AG09309 (cell line): ENCODE measurements at places on chromosomes 5 and 9.
A peak's percentile ranks its signal among the peaks of the same experiment; 100 is the strongest.

- no peak for DNase-seq
Measured at GRCh38 chr5:124203303-124203702, 543.1 kb downstream of the ZNF608 start.

- DNase-seq = no peak
Measured at GRCh38 chr9:98545021-98545420, 163.7 kb downstream of the GABBR2 start.

DNA sequence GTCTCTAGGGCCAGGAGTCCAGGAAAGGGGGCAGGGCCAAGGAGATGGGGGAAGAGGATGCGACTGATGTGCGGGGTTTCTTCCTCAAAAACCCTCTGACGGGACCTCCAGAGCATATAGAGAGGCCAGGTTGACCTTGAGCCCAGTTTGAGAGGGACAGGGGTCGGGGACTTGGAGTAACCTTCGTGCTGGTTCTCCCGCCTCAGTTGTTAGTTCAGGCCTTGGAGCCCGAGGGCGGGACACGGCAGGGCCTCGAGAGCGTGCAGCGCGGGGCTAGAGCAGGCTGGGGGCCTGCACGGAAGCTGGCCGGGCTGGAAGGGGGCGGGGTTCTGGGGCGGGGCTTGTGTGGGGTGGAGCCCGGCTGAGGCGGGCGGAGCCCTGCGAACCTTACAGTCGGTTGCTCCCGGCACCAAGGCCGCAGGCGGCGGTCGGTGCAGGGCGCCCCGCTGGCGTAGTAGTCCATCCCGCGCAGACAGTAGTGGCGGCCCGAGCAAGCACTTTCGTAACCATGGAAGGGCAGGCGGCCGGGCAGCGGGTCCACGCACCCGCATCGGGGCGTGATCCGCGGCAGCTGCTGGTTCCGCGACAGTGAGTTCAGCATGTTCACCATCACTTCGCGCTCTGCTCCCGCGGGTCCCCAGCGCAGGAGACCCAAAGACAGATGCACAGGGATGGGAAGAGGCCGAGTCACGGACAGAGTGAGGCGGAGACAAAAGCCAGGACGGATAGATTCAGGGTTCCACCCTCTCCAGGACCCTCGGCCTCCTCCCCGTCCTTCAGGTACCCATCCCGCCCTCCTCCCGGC is 4.0 kb upstream of the MYORG start:
- DNase-seq = no peak

DNA sequence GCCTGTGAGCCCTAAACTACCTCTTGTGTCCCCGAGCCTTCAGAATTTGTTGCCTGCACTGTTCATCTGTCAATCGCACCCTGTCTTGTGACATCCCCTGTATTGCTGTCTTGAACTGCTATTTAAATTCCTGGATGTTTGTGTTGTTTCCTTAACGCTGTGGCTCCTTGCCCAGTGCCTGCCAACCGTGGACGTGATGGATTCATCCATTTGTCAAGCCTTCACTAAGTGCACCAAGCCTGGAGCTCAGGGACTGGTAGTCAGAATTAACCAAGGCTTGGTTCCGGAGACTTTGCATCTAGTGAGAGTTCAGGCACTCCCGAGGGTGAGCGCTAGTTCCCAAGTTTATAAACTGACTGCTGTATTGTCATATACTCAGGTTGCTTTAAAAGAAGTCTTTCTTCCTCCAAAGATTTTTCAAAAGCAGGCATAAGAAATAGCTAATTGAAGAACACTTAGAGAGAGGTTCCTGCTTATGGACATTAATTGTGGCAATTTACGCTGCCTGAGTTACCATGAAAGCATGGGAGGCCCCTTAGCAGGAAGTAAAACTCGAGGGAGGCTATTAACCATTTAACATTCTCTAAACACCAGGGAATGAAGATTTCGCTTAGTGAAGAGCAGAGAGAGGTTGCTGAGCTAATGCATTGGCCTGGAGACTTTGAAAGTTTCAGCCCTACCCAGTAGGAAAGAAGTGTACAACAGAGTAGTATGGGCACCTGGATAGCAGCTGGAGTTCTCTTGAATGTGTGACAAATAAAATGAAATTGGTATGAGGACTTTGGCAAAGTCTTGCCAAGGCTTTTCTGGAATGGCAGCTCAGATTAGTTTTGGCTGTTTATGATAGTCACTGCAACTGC is 29.0 kb downstream of the RGS3 start:
- DNase-seq = no peak

GRCh38 chr5:141040771-141041426 is 10.3 kb upstream of the PCDHB1 start:
- DNase-seq = peak; percentile 17

GRCh38 chr9:121483049-121483448 is 16.6 kb downstream of the GGTA1 start:
- no peak for DNase-seq

- no peak for DNase-seq
Measured at GRCh38 chr9:99026271-99026955, 78.5 kb upstream of the TGFBR1 start.

DNA sequence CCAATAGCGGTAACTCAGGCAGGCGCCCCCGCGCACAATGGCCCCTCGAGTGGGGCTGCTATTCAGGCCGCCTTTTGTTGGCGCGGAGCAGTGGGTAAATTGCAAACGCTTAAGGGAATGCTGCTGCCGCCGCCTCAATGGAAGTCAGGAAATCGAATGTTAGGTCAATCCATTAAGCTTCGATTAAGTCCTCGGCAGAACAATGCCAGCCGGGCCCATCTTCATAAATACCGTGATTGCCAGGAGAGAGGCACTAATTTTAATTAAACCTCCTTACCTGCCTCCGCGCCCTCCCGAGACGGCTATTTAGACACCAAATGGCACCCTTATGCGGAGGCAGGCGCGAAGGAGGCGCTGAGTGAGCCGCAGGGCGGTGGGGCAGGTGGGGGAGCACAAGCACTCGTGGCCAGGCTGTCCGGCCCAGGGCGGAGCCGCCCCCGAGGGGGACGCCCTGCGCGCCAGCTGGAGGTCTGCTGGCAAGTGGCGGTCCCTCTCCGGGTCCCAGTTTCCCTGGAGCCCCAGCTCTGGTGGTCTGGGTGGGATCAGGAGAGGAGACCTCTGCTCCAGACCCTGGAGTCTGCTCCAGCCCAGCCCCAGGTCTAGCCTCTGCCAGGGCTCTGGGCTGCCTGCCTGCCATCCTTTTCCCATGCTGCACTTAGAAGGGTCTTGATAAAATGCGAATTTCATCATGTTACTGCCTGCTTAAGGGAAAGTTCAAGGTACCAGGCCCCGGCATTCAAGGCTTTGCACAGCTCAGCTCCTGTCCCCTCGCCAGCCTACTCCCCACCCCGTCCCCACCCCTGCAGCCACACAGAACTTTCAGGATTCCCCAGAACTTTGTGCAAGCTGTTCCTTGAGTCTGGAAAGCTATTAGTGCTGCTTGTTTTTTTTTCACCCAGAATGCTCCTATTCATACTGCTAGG is 19.7 kb downstream of the NR5A1 start:
- DNase-seq = no peak

DNA sequence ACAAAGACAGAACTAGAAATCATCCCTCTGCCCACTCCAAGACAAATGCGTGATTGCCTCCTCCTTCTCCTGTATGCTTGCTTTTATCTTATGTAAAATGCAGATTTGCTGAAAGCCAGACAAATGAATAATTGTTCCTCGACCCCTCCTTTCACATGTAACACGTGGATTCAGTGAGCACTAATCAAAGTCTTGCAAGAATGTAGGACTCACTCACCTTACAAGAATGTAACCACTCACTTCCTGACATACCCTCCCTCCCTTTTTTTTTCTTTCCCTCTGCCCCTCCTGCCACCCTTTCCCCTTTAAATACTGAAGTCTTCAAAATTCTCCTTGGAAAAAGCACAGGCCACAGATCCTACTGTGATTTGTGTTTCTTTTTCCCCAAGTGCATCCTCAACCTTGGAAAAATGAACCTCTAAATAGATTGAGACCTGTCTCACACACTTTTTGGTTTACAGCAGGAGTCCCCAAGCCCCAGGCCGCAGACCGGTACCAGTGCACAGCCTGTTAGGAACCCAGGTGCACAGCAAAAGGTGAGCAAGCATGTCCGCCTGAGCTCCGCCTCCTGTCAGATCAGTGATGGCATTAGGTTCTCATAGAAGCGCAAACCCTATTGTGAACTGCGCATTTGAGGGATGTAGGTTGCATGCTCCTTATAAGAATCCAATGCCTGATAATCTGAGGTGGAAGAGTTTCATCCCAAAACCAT is 29.4 kb upstream of the HSD17B3 start:
- DNase-seq = no peak

DNA sequence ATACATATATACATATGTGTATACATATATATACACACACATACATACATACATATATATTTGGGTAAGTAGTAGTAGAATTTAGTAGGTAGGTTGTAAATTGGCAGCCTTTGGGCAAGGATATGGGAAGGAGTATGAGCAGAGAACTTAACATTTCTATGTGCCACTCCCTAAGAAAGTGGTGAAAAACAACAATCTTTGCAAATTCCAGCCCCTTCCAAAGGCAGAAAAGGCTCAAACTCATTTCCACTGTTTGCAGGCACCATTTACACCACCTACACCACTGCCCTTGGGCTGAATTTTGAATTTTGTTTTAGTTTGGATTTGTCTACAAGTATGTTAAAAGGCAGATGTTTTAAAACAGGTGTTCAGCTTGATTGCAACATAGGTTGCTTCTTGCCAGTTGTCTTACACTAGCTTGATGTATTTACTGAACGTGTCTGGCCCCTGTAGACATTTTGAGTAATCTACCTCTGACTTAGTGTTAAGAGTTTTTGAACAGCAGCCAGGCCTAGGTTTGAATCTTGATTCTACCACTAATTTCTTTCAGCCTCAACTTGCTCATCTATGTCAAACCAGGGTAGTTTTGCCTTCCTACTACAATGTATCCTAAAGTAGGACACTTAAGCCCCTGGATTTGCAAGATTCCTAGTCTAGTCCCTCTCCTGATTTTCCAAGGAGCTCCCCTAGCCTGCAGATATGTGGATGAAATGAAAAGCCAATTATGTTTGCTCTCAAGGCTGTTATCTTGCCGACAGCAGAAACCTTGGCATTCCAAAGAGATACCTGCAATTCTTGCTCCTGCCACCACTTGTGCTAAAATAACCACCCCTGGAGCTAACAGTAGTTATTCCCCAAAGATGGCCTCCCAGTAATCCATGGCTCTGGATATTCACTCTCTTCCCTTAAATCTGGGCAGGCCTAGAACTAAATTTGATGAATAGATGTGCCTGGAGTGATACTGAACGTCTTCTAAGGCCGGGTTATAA is 156.2 kb upstream of the SLC44A1 start:
- DNase-seq = no peak

DNA sequence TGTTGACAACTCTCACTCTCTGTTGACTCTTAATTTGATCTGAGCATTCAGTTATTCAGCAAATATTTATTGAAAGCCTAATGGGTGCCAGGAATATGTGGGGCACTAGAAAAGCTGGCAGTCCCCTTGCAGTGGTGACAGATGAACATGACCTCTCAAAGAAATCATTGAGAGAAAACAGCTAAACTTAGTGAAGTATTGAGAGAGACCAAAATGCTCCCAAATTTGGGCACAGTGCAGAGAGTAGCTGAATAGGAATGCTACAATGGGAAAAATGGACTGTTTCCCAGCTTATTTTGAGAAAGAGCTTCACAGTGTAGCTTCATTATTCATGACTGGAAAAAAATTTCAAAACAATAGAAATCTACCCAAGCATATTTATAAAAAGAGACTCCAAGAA is 257.9 kb downstream of the SGCD start:
- DNase-seq = no peak

- DNase-seq = no peak
Measured at GRCh38 chr5:175887463-175887862, 16.1 kb downstream of the CPLX2 start.

GRCh38 chr5:69167493-69167855 is 524 bp downstream of the CCNB1 start:
- no peak for DNase-seq

GRCh38 chr5:2702096-2702879 is 49.2 kb downstream of the IRX2 start:
- no peak for DNase-seq

- DNase-seq = no peak
Measured at GRCh38 chr5:114782869-114783268, 386.8 kb downstream of the TRIM36 start.

DNA sequence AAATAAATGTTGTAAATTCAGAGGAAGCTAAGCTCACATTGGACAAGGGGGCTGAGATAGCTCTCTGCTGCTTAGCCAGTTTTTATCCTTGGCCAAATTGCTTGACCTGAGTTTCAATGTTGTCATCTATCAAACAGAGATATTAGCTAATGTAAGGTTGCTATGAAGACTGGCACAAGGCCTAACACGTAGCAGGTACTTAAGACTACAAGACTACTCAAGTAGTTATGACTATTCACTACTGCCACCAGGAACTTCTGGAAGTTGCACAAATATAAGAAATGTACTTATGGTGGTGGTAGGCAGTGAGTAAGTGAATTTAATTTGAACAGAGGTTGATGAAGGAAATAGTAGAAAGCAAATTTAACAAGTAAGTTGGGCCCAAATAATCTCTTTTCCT is 17.4 kb upstream of the FYB1 start:
- DNase-seq = no peak

- no peak for DNase-seq
Measured at GRCh38 chr5:137075163-137075970, 423.8 kb downstream of the SPOCK1 start.

DNA sequence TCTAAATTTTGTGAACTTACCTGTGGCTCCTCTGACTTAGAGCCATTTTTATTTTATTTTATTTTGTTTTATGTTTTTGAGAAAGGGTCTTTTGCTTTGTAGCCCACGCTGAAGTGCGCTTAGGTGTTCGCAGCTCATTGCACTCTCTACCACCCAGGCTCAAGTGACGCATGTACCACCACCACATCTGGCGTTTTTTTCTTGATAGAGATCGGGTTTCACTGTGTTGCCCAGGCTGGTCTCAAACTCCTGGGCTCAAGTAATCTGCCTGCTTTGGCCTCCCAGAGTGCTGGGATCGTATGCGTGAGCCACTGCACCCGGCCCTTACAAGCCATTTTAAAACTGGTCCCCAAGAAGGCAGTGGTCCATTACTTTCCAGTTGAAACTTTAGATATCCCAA is 18.5 kb downstream of the MATR3 start:
- no peak for DNase-seq

GRCh38 chr9:108809269-108809668 is 46.5 kb downstream of the ACTL7B start:
- DNase-seq = no peak

- no peak for DNase-seq
Measured at GRCh38 chr9:127777368-127777980, 992 bp downstream of the SH2D3C start.

- no peak for DNase-seq
Measured at GRCh38 chr9:29648601-29649000, 2075.3 kb upstream of the C9orf72 start.

DNA sequence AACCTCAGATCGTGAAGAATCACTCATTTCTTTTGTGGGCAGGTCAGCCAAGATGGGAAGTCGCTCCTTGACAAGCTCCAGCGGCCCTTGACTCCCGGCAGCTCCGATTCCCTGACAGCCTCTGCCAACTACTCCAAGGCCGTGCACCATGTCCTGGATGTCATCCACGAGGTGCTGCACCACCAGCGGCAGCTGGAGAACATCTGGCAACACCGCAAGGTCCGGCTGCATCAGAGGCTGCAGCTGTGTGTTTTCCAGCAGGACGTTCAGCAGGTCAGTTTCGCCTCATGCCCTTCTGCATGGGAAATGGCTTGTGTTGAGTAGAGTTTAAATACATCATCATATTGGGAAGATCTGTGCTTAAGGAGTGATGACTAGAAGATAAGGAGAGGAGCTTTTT is 173.3 kb downstream of the TRIO start:
- no peak for DNase-seq

- no peak for DNase-seq
Measured at GRCh38 chr5:139924294-139925215, 118.5 kb downstream of the NRG2 start.
